Stimulated activated CD8-positive, alpha-beta memory T cell treated with anti-CD3 and anti-CD28 coated beads, Interleukin-15, amount 100 ng/mL, for 24 hours (primary cell): ENCODE measurements at places on chromosomes 7 and 10.

- no peak for DNase-seq
Measured at GRCh38 chr7:74514131-74514591, 60.5 kb downstream of the GTF2IRD1 start.

DNA sequence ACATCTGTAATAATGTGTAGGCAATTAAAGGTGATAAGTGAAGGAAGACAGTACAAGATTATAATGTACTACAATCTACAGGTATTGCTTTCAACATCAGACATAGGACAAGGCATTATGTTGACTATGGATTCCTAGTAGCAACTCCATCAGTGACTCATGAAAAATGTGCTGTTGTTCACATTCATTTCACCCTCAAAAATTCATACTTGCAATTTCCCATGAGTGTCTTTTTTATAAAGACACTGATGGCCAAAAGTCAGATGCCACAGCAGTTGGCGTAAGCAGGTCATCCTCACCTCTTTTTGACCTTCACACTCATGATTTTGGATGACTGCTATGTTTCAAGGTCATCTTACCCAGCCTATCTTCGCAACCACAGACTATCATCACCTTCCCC, 100.0 kb upstream of the AMPH start:
- no peak for DNase-seq

DNA sequence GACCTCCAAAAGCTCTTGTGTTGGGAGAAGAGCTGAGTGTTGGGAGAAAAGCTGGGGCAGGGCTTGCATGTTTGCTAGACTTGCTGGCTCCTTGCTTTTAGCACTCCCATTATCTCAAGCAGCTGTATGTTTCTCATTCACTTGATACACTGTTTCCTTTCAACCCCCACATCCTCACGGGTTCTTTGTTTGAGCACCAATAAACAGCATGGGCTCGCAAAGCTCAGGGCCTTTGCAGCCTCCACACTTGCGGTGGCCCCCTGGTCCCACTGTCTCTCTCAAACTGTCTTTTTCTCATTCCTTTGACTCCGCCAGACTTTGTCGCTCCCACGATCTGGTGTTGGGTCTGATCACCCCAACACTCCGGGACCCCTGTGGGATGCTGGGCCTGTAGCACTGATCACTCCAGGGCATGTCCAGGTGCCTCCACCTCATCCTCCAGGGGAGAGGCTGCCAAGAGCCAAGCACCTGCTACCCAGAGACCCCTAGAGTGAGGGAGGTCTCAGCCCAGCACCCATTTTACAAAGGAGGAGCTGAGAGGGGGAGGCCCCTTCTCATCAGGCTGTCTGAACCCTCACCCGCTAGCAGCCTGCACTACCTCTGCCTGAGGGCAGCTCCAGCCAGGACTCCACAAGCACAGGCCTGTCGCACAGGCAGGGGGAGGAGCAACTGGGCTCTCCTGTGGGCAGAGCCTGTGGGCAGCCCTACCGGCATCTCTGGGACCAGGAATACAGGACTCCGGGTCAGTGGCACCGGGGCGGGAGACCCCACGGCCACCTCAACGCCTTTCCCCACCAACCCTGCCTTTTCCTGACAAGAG, 49.1 kb upstream of the MSMB start:
- no peak for DNase-seq

DNA sequence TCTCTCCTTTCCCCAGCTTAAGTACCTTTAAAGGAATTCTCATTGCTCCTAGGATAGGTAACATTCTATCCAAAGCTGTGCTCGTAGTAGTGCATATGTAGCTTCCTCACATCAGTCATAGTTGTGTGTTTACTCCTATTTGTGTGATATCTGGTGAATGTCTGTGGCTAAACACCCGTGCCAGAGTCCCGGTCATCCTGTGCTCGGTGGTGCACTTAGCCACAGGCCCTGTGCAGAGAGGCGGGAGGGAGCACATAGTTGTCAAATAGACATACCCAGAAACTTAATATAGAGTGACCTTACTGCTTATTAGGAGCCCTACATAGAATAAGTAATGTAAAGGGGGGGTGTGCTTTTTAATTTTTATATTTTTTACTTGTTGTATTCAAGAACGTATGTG, 76.6 kb downstream of the RBM33 start:
- no peak for DNase-seq

GRCh38 chr7:131328377-131329175, 900 bp downstream of the MKLN1 start:
- DNase-seq = no peak

GRCh38 chr10:54550016-54550415, 251.0 kb downstream of the PCDH15 start:
- DNase-seq = no peak

DNA sequence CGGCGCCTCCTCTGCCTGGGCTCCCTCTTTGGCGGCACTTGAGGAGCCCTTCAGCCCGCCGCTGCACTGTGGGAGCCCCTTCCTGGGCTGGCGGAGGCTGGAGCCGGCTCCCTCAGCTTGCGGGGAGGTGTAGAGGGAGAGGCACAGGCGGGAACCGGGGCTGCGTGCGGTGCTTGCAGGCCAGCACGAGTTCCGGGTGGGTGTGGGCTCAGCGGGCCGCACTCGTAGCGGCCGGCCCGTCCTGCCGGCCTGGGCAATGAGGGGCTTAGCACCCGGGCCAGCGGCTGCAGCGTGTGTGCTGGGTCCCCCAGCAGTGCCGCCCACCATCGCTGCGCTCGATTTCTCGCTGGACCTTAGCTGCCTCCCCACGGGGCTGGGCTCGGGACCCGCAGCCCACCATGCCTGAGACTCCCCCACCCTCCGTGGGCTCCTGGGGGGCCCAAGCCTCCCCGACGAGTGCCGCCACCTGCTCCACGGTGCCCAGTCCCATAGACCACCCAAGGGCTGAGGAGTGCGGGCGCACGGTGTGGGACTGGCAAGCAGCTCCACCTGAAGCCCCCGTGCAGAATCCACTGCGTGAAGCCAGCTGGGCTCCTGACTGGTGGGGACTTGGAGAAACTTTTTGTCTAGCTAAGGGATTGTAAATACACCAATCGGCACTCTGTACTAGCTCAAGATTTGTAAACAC, 73.8 kb upstream of the KMT2E start:
- DNase-seq = no peak

DNA sequence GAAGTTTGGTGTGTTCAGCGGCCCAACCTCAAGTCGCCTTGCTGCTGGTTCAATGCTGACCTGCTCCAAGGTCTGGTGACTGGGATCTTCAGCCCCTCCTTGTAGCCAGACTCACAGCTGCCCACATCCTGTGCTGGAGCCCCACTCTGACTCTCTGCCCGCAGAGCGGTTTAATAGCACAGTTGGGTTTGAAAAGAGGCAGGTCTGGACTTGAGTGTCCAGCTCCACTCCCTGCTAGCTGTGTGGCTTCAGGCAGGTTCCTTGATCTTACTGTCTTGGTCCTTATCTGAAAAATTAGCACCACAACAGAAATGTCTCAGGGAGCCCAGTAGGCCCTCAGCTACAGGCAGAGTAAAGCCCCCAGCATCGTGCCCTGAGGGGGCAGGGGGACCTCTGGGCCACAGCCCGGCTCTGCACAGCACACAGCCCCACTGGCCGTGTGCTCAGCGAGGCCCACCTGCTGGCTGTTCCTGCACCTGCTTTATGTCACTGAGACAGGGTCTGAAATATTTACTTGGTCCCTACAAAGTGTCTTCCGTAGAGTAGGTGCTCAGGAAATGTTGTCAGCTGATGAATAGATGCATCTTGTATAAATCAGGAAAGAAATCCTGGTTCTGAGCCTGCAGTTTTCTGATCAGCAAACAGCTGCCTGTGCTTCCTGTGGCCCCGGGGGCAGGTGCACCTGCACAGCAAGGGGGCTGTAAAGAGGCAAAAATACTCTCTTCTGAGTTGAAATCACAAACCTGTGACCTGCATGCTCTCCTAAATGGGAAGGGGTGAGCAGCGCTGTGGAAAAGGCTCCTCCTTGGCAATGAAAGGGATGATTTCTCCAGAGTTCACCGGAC, 155.5 kb downstream of the SVIL start:
- no peak for DNase-seq

DNA sequence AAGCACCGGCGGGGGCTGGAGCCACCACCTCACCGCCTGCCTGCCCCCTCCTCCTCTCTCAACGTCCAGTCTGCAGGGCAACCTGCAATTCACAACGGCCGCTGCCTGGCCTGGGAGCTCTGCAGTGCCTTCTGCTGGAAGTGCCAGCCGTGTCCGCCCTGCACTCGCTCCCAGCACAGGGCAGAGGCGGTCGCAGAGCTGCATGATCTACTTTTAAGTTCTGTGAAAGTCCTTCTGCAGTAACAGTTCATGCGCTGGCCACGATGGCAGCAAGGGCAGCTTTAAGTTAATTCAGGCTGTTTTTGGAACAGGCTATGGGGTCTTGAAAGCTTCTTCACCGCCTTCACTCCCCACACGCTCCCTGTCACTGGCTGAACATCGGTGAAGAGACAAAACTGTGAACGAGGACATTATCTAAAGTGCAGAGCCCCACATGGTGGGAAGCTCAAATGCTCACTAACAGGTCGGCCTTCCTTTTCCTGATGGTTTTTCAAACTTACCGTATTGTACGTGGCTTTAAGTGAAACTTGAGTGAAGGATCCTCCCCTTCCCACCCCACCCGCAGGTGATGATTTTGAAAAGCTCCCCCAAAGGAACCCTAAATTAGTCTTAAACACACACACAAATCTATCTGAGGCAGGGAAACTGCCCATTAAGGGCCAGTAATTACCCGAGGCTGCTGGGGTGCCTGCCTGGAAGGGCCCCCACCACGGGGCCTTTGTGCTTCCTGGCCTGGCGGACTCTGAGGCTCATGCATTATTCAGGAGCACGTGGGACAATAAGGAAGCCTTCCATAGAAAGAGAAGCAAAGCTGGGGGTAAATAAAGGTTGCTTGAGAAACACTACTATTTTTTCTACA, 504.3 kb downstream of the DNAJB6 start:
- no peak for DNase-seq

GRCh38 chr10:26869528-26869927, 8.8 kb upstream of the ABI1 start:
- DNase-seq = no peak

- no peak for DNase-seq
Measured at GRCh38 chr10:127194111-127194510, 2.3 kb downstream of the INSYN2A start.

DNA sequence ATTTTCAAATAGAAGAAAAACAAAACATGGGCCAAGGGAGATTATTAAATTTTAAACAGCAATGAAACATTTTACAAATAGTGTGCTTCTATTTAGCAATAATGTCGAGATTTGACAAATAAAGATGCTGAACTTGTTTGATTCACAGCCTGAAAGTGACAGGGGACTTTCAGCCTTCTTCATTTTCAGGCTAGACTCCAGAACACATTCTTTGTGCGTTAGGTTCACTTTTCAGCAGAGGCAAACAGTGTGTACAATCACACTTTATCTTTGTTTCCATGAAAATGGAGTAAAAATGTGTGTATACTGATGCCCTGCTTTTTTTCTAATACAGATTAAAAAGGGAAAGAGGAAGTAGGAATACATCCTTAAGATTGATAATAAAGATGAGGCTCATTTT, 35.6 kb downstream of the FAM171A1 start:
- no peak for DNase-seq

DNA sequence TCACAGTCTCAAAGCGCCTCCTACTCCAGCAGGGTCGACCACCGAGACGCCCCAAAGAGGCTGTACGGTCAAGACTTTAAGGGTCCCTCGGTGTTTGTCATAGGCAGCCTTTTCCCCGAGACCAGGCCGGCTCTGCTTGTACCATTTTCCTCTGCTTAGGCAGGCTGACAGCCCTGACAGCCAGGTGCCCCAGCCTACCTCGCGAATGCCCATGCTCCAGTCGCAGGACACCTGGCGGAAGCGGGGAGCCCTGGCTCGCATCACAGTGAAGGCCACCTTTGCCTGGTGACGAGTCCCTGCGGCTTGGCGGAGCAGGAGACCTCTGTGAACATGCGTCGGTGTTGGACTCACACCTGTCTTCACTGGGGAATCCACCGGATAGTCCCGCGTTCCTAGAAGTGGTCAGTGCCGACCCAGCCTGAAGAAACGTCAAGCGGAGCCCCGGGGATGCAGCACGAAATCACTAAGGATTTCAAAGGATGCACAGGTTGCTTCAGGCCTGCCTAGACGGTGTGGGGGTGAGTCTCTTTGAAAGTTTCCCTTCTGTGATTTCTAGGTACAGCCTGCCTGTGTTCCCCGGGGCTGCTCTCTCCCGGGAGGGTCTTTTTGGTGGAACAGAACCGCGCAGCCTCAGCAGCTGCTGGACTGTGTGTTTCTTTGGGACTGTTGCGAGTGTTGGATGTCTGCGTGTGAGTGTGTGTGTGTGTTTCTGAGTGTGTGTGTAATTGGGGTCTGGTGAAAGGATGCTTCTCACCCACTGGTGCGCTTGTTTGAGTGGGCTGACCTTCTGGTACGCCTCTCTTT, 30.5 kb upstream of the ZNF273 start:
- DNase-seq = no peak

DNA sequence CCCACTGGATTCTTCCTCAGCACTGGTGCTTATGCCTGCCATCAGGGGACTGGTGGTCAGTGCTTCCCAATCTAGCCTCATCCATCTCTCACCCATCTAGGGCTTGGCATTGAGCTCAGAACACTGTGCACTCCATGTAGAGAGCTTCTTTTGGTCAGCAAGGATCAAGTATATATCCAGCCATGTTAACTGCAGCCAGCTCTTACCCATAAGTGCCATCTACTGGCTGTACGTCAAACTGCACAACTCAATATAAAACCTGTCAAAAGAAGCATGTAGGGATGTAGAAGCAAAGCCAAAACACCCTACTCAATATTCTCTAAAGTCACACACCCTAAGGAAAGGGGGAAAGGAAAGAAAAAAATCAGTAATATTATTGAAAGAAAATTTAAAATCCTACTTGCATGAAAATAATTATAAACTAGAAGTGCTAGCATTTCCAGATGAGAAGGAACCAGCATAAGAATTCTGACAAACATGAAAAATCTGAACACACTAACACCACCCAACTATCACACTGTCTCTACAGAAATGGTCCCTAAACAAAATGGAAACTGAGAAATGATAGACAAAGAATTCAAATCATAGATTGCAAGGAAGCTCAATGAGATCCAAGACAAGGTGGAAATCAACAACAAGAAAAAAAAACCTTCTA, 531.1 kb upstream of the STEAP1 start:
- DNase-seq = no peak

DNA sequence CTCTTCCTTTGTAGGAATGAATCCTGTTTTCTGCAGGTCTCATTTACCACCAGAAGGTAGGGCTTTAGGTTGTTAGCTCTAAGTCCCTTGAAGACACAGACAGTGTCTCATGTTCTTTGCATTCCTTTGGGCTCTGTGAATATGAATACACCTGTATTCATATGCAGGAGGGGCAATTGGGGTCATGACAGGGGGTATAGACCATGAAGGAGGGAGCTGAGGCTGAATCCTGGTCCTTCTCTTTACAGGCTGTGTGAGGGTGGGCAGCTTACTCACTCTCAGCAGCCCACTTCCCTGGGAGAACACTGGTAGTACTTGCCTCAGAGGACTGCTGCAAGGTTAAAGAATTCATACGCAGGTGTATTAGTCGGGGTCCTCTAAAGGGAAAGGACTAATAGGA, 267.2 kb upstream of the MGMT start:
- DNase-seq = no peak

- DNase-seq = no peak
Measured at GRCh38 chr10:101941871-101942270, 98.3 kb upstream of the KCNIP2 start.
